ENCODE measurements at places on chromosomes 13 and 19.

GRCh38 chr19:43644181-43644580 lies 4.5 kb upstream of the CADM4 start:
- DNase-seq = no peak

GRCh38 chr13:104011505-104012241 lies 945.5 kb upstream of the SLC10A2 start:
- DNase-seq = no peak

- DNase-seq = no peak
Observed at GRCh38 chr19:28242317-28242927, 970.5 kb downstream of the UQCRFS1 start.

DNA sequence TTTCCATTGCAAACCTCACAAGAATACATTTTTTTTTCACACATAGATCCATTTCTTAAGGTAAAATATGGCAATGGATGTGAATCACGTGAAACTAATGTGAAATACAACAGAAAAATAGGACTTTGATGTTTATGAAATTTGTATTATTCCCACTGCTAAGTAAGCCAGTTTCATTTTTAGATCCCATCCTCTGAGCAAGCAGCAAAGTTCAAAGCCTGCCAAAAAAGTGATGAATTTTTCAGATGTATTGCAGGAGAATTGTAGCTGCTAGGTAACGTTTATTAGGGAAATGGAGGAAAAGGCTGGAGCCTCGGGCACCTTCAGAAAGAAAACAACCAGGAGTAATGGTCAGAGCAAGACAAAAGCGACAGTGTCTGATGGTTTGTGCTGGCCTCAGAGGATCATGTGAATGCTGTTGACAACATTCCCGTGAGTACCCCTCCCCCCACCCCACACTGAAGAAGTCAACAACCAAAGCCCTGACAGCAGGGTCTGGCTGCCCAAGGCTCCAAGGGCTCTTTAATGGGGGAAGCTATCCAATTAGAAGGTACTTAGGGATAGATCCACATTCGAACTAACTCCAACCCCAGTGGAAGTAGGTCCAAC lies 95.5 kb downstream of the OXGR1 start:
- DNase-seq = no peak

DNA sequence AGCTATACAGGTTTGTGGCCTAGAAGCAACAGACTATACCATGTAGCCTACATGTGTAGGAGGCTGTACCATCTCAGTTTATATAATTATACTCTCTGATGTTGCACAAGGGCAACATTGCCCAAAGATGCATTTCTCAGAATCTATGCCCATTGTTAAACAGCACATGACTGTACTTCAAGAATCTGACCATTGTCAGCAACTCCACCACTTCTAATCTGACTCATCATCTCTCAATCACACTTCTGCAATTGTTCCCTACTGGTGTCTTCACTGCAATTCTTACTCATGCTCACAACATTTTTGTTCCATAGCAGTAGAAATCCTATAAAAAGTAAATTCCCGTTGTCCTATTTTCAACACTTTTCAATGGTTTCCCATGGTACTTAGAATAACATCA lies 63.9 kb upstream of the ATXN8OS start:
- DNase-seq = no peak

- no peak for DNase-seq
Observed at GRCh38 chr13:98755116-98755515, 2.6 kb upstream of the SLC15A1 start.

GRCh38 chr13:75963302-75963701 lies 327.2 kb downstream of the LMO7 start:
- no peak for DNase-seq

GRCh38 chr13:20812890-20813289 lies 39.1 kb upstream of the EEF1AKMT1 start:
- DNase-seq = no peak

GRCh38 chr19:57075125-57075524 lies 44.7 kb upstream of the USP29 start:
- no peak for DNase-seq

DNA sequence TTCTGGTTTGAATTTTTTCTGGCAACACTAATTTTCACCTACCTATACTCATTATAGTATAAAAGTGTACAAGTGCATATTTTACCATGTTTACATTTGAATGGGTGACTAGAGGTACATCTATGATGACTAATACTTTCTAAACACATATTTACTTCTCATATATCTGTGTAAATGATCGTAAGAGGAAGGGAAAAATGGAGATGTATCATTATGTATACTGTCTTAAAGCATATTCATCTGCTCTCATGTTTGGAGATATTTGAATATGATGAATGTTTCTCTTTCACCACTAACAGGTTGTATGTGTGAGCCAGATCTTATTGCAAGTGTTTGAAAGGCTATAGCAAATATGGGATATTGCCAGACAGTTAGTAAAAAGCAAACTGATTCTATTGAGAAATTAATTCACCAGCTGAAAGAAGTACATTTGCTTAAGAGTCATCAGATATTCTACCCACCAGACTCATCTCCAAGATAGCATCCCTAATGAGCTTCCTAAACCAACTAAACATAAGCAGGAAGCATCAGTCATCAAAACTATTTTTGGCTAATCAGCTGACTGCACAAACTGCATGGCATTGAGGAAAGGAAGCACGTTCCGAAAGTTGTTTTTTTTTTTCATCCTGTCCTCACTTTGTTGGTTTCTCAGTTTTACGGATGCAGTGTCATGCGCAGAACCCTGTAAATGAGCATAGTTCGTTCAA lies 738.2 kb downstream of the GPC5 start:
- no peak for DNase-seq

- no peak for DNase-seq
Observed at GRCh38 chr13:92187378-92187989, 789.1 kb downstream of the GPC5 start.

GRCh38 chr19:49938662-49939061 lies 9.4 kb upstream of the NUP62 start:
- no peak for DNase-seq

- peak; percentile 49 for DNase-seq
Observed at GRCh38 chr19:33406521-33407139, 33.1 kb downstream of the CEBPG start.
